ENCODE measurements at places on chromosomes 13 and 19. TPM values are rescaled to one million over a fixed set of nuclear protein-coding genes. Genes with fewer than 3 reads are reported as not detected.

ACER1 gene
- not detected for total RNA-seq

SEMA6B gene
- 7.0 TPM for total RNA-seq

ACP7 gene
- total RNA-seq: 0.03 TPM

PSG7 gene
- total RNA-seq: 0.07 TPM

GIPC3 gene
- total RNA-seq: 0.26 TPM

ZNF556 gene
- 0.01 TPM for total RNA-seq

COX6B2 gene
- 0.91 TPM for total RNA-seq

ZNF154 gene
- total RNA-seq: not detected

Data from A549 treated with dexamethasone at 1 μM for 4 hours (cell line).